ENCODE measurements at places on chromosomes 5 and 9.

DNA sequence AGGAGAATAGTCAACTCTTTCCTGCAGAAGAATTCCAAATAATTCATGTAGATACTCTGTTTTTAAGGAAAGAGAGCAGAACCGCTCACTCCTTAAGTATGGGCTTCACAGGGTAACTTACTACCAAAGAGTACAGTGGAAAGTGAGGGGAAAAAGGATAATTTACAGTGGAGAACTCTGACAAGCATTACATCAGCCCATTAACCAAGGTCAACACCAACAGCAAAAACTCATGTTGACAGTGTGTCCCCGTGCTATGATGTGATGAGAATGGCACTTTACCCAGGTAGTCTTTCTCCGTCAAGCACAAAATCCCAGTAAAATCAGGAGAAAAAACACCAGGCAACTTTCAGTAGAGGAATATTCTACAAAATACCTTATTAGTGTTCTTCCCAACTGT, 104.3 kb downstream of the ADCY2 start:
- DNase-seq: no peak

DNA sequence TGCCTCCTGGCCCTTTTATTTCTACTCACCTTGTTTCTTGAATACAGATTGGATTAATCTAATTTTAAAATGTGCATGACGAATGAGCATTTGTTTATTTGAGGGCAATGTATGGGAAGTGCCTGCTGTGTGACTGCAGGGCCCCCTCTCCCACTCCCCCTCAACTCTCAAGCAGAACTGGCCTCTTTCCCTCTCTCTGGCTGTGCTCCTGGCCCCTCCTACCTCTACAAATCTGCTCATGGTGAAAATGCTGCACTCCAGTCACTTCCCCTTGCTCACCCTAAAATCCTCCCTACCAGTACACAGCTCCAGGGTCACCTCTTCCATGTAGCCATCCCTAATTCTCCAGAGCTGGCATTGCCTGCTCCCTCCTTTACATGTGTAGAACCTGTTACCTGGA, 17.2 kb upstream of the NDST1 start:
- DNase-seq: no peak

DNA sequence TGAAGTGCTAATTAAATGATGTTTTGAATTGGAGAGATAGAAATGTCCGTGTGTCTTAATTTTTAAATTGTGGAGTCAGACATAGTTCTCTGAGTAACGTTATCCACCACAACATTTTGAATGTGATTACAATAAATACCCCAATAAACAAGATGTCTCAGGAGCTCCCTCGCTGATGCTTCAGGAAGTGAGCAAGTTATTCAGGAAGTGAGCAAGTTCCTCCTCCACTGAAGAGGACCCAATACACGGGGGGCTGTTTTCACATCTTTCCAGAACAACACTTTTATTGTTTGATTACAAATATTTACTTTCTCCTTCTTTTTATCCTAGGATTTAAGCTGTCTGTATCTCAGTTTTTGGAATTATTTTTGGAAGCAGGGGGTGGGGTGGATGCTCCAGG, 363.8 kb downstream of the LRRC70 start:
- no peak for DNase-seq

DNA sequence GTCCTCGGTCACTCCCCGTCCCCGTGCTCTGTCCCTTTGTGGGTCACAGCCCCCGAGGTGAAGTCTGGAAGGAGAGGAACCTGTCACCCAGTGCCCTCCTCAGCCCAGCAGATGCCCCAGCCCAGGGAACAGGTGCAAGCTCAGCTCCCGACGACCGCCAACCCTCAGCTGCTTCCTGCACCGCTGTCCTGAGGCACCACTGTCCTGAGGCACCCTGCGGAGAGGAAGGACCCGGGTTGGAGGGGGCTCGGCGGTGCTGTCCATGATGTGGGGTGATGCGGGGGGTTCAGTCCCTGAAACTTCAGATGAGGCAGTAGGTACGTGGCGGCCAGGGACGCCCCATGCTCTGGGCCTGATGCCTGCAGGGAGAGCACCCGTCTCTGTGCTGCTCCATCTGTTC, 81.4 kb downstream of the COL5A1 start:
- no peak for DNase-seq

GRCh38 chr9:38686933-38687332, 33.0 kb downstream of the FAM240B start:
- no peak for DNase-seq

GRCh38 chr5:1032551-1033027, 24.0 kb downstream of the NKD2 start:
- DNase-seq: no peak

- DNase-seq: no peak
These were observed 12.4 kb downstream of the UBAP1 start for GRCh38 chr9:34190996-34191892.

GRCh38 chr9:105296877-105297287, 52.4 kb downstream of the SLC44A1 start:
- DNase-seq: no peak

- DNase-seq: no peak
These were observed 88.9 kb downstream of the PCDH1 start for GRCh38 chr5:141789330-141789729.

- no peak for DNase-seq
These were observed 159.2 kb upstream of the ALDH1B1 start for GRCh38 chr9:38233343-38233742.

- no peak for DNase-seq
These were observed 2.0 kb upstream of the TRIM14 start for GRCh38 chr9:98121058-98121457.

DNA sequence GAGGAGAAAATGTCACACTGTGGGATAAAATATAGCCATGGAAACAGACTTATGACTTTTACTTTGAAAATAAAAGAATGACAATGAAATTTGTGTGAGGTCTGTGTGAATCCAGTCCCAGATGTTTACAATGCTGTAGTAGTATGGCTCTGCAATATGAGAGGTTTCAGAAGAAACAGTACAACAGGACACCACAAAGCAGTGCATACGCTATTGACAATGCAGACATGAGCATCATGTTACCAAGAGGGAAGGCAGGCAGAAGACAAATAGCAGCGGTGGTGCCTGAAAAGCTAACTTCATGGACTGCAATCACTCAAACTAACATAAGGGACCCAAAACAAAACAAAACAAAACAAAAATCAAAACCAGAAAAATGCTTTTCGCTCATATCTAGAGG, 1.8 kb downstream of the FGF10 start:
- DNase-seq: no peak

GRCh38 chr5:150448952-150449516, 505 bp downstream of the RPS14 start:
- no peak for DNase-seq

GRCh38 chr5:181153814-181154213, 6.4 kb downstream of the OR2V2 start:
- no peak for DNase-seq

- no peak for DNase-seq
These were observed 2.2 kb downstream of the DCP2 start for GRCh38 chr5:112978836-112979235.

GRCh38 chr9:32487981-32488380, 38.0 kb downstream of the RIGI start:
- DNase-seq: no peak

DNA sequence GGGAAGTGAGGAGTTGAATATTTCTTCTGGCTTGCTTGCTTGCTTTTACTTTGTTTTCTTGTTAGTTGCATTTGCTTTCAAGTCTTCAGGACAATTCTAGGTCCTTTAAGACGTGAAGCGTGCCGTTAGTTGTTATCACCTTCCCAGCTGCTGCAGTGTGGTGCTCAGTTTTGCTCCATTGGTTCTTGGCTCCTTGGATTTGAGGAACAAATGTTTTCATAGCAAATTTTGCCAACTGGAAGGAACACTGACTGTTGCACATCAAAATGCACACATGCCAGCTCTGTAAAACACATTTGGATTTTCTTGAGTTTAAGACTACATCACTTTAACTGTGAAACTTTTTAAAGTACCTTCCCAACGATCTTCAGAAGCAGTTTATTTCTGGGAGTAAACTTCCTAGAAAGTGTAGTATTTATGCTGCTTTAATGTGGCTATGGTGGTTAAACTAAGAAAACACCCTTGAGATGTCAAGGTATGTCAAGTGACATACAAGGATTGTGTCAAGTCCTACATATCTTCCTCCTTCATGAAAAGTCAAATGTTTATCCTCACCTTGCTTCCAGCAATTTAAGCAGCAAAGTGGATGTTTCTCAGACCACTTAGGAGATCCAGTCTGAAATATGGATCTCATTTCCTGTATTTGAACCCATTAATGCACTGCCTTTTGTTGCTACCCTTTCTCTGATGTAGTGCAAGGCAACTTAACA, 24.9 kb downstream of the MOCS2 start:
- no peak for DNase-seq

DNA sequence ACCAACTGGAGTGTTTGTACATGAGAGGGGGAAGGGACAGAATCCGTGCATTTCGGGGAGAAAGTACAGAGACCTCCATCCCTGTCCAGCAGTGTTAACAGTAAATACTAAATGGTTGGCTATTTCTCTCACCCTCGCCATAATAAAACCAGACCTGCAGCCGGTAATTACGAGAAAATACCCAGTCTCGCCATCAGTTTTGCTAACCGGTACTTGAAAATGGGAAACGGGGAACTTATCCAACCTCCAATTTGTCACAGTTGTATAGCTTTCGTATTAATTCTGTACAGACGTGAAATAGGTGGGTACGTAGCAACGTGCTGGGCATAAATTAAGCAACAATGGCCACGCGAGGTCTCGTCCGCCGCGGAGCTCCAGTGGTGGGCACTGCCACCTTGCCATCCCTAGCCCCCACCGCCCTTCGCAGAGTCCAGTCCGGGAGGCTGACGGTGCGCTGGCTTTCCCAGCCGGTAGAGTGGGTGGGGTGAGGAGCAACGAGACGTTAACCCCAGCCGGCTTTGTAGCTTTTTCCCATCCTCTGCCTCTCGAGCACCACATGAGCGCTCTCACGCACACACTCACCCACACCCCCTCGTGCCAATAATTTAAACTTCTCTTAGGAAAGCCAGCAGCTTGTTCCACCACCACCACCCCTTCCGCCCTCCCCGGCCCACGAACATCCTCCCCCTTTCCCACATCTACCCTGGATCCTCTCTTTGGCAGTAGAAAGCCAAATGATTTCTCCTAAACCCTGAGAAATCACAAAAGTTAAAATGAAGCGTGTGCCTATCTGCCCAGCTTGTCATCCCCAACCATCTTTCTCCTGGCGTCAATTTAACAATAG, 1.8 kb downstream of the ELAVL2 start:
- no peak for DNase-seq

DNA sequence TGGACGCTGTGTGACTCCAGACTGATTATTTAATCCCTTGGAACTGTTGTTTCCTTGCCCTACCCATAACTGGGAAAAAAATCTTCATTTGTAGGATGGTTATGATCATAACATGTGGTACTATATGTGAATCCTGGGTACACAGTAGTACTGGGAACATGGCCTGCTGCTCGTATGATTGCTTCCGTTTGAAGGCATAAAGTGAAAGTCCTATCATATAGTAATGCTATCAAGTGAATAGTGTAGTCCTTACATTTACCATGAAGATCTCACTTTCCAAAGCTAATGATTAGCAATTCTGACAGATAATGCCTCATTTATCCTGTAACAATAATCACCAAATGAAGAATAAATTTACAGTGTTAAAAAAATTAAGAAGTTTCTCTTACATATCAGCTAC, 53.2 kb downstream of the MEF2C start:
- no peak for DNase-seq

DNA sequence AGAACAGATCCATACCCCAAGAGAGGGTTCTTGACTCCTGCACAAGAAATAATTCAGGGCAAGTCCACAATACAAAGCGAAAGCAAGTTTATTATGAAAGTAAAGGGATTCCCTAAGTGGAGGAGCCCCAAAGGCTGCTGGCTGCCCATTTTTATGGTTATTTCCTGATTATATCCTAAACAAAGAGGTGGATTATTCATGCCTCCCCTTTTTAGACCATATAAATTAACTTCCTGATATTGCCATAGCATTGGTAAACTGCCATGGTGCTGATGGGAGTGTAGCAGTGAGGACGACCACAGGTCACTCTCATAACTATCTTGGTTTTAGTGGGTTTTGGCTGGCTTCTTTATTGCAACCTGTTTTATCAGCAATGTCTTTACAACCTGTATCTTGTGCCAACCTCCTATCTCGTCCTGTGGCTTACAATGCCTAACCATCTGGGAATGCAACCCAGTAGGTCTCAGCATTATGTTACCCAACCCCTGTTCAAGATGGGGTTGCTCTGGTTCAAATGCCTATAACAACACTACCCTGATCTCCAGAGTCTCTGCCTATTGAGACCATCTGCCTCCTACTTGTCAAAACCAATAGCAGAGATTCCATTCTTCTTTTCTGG, 154.4 kb upstream of the GRAMD2B start:
- DNase-seq: no peak

DNA sequence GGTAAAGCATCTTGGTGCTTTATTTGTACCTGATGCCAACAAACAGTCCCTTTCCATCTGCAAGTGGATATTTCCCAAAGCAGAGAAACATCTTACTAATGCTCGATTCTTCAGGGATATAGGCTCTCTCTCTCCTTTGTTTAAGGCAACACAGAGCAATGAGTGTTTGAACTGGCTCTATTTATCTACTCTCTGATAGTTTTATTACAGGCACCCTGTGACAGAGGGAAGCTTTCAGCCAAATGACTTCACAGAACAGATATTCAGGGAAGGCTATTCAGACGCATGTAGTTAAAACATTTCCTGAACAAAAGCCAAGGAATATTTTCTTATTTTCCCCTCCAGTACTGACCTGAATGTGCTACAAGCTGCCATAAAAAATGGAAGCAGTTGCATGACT, 141.8 kb downstream of the YIPF5 start:
- DNase-seq: peak; percentile 9

GRCh38 chr9:14311171-14311949, 2.6 kb downstream of the NFIB start:
- DNase-seq: no peak

GRCh38 chr9:84003246-84003645, 22.6 kb downstream of the RMI1 start:
- no peak for DNase-seq

DNA sequence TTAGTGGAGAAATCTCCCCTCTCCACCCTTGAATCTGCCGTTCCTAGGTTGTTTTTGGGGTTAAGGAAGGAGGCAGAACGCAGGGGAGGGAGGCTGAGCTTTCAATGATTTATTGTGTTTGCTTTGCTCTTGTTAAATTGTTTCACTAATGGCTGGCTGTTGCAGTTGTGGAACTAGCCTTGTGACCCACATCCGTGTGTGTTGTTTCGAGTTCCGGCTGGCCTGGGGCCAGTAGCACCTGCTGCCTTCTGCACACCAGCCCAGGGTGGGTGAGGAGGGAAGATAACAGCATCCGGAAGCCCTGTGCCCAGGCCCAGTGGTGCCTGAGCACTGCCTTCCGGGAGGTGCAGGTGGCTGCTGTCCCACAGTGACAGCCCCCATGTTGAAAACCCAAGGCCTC, 3.6 kb downstream of the ERGIC1 start:
- DNase-seq: peak; percentile 84

GRCh38 chr9:93456504-93456903, 3.1 kb upstream of the FAM120AOS start:
- no peak for DNase-seq

DNA sequence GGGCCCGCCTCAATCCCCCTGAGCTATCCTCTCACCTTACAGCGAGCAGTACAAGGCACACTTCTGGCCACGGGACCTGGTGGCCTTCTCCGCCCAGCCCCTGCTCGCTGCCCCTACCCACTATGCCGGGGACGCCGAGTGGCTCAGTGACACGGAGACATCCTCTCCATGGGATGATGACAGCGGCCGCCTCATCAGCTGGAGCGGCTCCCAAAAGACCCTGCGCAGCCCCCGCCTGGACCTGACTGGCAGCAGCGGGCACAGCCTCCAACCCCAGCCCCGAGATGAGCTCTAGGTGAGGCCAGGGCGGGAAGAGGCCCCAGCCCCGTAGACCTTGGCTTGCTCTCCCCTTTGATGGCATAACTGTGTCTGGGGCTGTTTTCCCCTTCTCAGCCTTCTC, 15.0 kb downstream of the CERCAM start:
- no peak for DNase-seq

Measured in NCI-H510A (cell line).